NCI-H1436 (cell line): ENCODE measurements at places on chromosomes 1 and 21.

DNA sequence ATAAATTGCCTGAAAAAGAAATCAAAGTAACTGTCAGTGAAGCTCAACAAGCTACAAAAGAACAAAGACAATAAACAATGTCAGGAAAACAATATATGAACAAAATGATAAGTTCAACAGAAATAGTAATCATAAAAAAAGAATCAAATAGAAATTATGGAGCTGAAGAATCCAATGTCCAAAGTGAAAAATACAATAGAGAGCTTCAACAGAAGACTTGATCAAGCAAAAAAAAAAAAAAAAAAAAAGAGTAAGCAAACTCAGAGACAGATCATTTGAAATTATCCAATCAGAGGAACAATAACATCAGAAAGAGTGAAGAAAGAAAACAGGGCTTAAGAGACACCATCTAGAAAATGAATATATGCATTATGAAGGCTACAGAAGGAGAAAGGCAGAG lies 251.4 kb upstream of the SAMSN1 start:
- no peak for DNase-seq

- DNase-seq = no peak
Observed at GRCh38 chr1:169090900-169091311, 15.6 kb upstream of the ATP1B1 start.

DNA sequence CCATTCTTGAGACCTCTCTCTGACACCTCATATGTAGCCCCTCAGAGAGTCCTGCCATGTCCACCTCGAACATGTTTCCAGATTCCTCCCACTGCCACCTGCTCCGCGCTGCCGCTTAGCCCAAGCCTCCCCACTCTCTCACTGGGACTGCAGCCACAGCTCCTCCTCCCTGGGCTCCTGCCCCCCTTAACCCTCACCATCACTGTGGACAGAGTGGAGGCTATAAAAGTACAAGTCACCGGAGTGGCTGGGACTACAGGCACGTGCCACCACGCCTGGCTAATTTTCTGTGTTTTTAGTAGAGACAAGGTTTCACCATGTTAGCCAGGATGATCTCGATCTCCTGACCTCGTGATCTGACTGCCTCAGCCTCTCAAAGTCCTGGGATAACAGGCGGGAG lies 77.0 kb downstream of the VWA5B1 start:
- DNase-seq = no peak

GRCh38 chr1:44014365-44015104 lies 16.7 kb downstream of the SLC6A9 start:
- no peak for DNase-seq

DNA sequence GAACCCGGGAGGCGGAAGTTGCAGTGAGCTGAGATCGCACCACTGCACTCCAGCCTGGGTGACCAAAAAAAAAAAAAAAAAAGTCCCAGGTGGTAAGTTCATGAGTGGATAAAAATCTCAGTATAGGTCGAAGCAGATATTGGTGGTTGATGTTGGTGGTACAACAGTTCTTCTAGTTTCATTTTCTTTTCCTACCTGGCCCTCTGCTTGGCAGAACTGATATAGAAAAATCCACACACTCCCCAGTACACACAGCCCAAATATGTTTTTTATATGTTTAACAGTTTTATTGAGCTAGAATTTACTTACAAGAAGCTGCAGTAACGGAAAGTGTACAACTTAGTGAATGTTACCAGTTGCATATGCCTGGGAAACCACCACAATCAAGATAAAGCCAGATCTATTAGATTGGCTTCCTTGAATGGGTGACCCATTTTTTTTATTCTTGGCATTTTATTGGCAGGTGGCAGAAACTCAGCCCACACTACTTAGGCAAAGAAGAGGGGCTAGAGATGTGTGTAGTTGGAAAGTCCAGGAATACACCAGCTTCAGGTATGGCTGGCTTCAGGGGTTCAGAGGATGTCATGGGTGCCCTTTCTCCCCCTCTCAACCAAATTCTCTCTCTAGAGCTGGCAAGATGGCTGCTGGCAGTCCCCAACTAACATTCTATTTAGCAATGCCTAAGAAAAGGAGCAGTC lies 118.3 kb upstream of the SLC25A33 start:
- DNase-seq = no peak

DNA sequence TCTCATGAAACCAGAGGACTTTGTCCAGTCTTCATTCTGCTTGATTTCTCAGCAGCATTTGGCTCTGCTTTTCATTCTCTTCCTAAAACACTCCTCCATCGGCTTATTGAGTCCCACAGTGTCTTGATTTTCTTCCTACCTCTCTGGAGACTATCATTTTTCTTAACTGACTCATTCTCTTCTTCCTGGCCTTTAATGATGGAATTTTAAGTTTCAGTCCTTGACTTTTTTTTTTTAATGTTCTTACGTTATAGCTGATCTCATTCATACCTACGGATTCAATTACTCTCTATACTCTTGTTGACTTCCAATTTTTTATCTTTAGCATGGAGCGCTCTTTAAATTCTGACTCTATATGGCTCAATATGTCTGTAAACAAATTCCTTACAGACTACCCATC lies 111.1 kb downstream of the NEK7 start:
- no peak for DNase-seq

- DNase-seq = no peak
Observed at GRCh38 chr1:100657876-100658715, 61.4 kb upstream of the VCAM1 start.

DNA sequence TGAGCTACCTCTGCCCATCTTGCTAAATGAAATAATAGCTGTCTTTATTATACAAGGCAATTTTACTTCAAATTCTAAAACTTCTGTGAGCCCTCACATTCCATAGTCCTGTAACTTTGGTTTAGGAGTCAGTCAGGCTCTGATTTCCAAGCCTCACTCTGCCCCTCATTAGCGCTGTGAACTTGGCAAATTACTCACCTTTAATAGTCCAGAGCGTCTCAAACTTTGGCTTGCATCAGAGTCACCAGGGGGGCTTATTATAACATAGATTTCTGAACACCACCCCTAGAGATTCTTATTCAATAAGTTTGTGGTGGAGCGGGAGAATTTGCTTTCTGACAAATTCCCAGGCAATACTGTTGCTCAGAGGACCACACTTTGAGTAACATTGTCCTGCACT lies 126.2 kb upstream of the FGGY start:
- no peak for DNase-seq

GRCh38 chr1:17141441-17142197 lies 22.4 kb upstream of the PADI2 start:
- no peak for DNase-seq

GRCh38 chr1:237300642-237301041 lies 258.7 kb downstream of the RYR2 start:
- no peak for DNase-seq

GRCh38 chr1:57752843-57753242 lies 329.0 kb upstream of the DAB1 start:
- no peak for DNase-seq

DNA sequence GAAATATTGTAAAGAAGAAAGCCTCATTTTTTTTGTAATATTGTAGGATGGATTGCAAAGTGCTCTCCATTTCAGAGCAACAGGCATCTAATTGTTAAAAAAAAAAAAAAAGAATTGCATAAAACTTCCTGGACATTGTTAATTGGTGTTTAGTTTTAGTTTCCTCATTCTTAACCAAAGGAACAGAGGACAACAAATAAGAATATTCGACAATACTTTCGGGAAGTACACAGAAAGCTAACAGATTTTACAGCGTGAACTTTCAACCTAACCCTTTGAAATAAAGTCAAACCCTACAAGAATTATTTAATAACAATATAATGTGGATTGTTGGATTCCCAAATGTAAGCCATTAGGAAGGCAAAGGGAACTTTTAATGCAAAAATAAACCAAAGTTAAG lies 284.4 kb downstream of the KCNT2 start:
- DNase-seq = no peak

GRCh38 chr1:114037962-114038816 lies 58.9 kb downstream of the OLFML3 start:
- DNase-seq = no peak

GRCh38 chr1:213466541-213466940 lies 415.5 kb downstream of the RPS6KC1 start:
- no peak for DNase-seq

DNA sequence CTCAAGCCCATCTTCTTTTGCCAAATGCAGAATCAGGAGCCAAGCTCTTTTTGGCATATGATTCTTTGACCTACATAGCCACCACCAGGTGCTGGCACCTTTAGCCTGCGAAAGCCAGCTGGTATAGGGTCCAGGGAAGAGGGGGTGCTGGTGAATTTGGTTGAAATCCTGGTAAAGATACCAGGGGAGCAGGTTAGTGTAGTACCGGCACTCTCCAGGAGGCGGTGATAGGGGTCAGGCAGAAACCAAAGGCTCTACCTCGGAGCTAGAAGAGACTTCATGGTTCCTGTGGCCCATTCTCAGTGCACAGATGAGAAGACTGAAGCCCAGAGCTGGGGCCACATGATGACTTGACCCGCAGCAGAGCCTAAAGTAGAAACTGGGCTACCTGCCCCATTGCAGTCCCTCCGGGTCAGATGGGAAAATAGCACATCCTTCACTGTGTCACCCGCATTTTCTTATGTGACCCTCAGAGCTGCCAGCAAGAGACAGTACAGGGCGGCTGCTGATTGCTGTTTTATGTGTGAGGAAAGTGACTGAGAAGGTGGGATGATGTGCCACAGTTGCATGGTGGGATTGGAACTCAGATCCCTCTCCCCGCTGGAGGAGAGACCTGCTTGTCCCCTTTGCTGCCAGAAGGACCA lies 36.0 kb upstream of the IL19 start:
- peak; percentile 33 for DNase-seq

DNA sequence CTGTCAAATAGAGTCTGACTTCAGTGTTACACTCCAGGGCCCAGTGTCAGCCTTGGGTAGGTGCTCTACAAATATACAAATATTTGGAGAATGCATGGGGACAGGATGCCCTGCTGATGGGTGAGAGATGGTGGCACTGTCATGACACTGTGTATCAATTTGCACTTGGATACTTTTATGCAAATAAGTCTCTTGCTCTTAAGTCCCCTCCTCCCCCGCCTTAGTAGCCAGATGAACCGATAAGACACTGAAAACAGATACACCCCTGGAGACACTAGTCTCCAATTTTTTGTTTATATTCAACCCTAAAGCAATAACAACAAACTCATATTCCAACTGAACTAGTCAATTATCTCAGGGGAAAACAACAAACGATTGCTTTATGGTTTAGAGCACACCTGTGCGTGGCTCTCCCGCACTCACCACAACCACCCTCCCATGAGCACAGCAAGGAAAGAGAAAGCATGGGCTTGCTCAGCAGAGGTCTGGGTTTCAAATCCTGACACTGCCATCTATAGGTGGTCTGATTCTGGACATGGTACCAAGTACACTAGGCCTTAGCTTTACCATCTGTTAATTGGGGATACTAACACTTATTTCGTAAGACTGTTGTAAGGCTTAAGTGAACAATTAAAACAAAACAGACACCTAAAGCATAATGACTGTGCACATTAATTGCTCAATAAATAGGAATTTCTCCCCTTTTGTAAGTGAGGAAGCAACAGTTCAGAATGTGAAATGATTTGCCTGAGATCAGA lies 50.3 kb downstream of the HIVEP3 start:
- DNase-seq = no peak

GRCh38 chr1:203281033-203281432 lies 24.3 kb upstream of the BTG2 start:
- no peak for DNase-seq

DNA sequence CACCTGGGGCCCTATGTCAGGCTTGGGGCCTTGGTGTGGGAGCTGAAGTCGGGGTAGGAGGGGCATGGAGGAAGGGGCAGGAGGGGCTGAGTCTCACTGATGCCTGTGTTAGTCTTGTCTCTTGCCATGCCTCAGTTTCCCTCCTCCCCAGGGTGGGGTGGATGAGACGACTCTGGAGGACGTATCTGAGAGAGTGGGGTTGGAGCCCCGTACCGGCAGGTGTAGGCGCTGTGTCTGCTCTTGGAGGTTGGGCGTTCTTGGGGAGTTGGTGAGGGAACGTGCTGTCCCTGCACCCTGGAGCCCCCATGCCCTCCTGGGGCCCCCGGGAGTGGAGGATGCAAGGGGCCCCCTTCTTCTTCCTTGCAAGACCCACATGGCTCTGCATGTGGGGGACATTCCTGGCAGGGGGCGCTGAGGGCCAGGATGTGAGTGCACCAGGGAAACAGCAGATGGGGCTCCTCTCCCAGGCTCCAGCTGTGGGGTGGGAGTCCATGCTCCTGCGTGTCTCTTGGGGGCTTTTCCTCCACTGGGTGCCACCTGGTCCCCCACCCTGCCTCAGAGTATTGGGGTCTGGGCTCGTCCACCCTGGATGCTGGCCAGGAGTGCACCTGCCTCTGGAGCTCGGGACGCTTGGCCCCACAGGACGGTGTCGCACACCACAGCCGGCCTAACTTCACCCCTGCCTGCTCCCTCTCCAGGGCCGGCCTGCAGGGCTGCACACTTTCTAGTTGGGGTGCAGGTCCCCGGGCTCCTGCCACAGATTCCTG lies 1.4 kb upstream of the TNFRSF14 start:
- no peak for DNase-seq

GRCh38 chr1:222010306-222010705 lies 268.4 kb upstream of the DUSP10 start:
- no peak for DNase-seq

DNA sequence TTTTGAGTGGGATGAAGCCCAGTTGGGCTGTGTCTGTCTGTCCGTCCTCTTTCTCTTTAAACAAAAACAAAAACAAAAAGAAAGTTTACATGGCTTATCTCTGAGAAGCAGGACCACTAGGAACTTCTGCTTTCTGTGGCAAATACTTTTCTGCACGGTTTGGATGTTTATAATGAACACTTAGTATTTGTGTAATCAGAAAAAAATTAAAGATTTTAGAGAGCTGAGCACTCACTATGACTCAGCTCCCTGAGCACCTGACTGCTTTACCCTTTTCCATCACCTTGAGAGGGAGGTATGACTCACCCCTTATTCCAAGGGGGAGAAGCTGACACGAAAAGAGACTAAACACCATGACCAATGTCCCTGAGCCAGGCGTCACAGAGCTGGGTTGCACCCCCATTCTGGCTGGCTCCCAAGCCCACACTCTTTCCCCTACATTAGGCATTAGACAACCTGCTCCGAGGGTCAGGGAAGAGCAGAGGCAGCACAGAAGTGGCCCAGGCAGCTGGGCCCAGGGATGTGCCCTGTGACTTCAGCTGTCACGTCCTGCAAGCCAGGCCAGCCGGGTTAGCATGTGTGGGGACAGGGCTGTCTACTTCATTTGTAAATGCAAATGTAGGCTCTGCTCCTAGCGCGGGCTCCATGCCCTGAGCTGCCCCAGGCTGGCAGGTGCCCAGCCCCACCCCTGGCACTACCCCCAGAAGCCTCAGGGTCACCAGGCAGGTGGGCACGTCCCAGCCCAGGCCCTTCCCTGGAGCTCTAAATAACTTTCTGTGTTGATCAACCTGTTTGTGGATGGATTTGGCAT lies 30.4 kb downstream of the RAP1GAP start:
- DNase-seq = no peak

GRCh38 chr1:205109269-205109668 lies 12.5 kb downstream of the RBBP5 start:
- DNase-seq = no peak
